Stimulated activated CD4-positive, alpha-beta T cell treated with anti-CD3 and anti-CD28 coated beads, TNF-alpha, amount 100 ng/mL, for 24 hours (primary cell): ENCODE measurements at places on chromosomes 16 and 17.

- no peak for DNase-seq
These were observed 106.8 kb downstream of the BRIP1 start for GRCh38 chr17:61756561-61756960.

DNA sequence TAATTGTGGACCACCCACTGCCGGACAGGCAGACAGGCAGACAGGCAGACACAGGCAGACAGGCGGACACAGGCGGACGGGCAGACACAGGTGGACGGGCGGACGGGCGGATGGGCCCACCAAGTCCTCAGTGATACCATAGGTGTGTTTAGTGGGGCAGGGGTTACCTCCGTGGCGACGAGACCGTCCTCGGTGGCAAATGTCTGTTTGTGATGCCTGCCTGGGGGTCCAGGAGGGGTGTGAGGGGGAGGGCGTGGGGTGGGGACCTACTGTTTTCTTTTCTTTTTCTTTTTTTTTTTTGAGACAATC lies 76.7 kb downstream of the RTN4RL1 start:
- no peak for DNase-seq

GRCh38 chr17:51124640-51125503 lies 4.2 kb upstream of the SPAG9 start:
- no peak for DNase-seq

- no peak for DNase-seq
These were observed 3.7 kb upstream of the DNAI2 start for GRCh38 chr17:74270333-74270732.

GRCh38 chr16:30004811-30005242 lies 6.0 kb downstream of the DOC2A start:
- DNase-seq: no peak

- DNase-seq: no peak
These were observed 29.8 kb upstream of the XYLT2 start for GRCh38 chr17:50316016-50316587.

- DNase-seq: no peak
These were observed 7.1 kb downstream of the RAP1GAP2 start for GRCh38 chr17:2803386-2803785.

- DNase-seq: no peak
These were observed 55.6 kb upstream of the MAP3K14 start for GRCh38 chr17:45372325-45372869.

DNA sequence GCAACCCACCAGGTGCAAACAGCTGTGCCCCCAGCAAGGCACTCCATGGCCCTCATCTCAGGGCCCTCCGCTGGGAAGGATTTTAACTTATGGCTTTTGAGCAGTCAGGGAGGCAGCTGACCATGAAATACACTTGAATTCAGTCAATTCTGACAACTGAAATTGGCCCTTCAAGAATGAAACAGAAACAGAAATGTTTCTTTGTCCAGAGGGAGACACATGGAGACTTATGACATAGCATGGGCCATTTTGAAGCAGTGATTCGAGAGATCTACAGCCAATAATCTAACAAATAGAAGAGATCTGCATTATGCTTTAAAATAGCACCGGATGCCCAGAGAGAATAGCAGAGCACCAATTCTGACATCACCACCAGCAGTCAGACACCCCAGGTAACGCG lies 7.5 kb downstream of the CACNG1 start:
- DNase-seq: no peak

DNA sequence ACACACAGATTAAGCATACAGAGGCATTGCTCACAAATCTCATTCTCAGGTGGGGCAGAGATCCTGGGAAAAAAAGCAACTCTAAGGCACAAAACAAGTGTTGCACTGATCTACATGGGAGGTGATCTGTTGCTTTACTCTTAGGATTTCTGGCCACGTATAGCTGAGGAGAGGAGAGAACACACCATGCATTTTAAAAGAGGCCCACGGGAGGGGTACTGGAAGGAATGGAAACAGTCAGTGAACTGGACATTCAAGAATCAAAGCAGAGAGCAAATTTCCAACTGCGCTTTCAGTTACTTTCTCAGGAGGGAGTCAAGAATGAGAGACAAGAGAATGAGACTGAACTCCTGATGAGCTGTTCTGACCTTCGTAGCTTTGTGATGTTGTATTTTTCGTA lies 1105.9 kb downstream of the CDH8 start:
- no peak for DNase-seq

DNA sequence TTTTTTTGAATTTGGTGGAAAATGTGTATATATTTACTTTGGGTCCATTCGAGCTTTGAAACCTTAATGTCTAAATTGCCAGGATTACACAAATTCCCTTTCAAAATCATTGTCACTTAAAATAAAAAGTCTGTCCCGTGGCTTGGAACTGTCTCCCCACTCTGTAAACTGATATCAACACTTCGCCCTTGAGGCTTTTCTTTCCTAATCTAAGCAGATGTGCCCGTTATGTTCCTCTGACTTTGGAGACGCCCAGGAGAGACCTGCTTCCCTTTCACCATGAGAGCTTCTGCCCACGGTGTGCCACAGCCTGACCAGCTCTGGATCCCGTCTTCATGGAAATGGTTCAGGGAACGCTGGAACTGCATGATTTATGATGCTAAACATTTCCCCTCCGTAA lies 151.3 kb downstream of the C16orf95 start:
- DNase-seq: no peak

- no peak for DNase-seq
These were observed 18.7 kb upstream of the ARHGAP17 start for GRCh38 chr16:25033852-25034251.

GRCh38 chr17:78555746-78556401 lies 21.3 kb downstream of the DNAH17 start:
- no peak for DNase-seq

DNA sequence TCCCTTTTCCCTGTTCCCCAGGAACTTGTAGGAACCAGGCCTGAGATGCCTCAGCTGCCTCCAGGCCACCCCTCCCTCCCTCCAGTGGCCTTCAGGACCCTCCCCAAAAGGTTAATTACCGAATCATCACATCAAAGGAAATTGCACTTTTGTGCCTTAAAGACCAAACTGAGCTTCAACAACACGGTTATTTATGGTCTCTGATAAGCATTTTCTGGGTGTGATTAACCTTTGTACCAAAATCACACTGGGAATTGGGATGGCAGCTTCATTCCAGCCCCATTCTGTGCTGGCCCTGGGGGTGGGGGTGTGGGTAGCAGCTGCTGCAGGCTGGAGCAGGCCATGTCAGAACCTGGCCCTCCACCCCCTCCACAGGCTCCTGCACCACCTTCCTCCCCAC lies 16.7 kb downstream of the CRHR1 start:
- DNase-seq: no peak

GRCh38 chr16:51151435-51151960 lies 428 bp upstream of the SALL1 start:
- DNase-seq: no peak

- no peak for DNase-seq
These were observed 8.6 kb downstream of the TBC1D26 start for GRCh38 chr17:15740570-15741120.

GRCh38 chr17:29256735-29257466 lies 10.2 kb downstream of the CRYBA1 start:
- no peak for DNase-seq

DNA sequence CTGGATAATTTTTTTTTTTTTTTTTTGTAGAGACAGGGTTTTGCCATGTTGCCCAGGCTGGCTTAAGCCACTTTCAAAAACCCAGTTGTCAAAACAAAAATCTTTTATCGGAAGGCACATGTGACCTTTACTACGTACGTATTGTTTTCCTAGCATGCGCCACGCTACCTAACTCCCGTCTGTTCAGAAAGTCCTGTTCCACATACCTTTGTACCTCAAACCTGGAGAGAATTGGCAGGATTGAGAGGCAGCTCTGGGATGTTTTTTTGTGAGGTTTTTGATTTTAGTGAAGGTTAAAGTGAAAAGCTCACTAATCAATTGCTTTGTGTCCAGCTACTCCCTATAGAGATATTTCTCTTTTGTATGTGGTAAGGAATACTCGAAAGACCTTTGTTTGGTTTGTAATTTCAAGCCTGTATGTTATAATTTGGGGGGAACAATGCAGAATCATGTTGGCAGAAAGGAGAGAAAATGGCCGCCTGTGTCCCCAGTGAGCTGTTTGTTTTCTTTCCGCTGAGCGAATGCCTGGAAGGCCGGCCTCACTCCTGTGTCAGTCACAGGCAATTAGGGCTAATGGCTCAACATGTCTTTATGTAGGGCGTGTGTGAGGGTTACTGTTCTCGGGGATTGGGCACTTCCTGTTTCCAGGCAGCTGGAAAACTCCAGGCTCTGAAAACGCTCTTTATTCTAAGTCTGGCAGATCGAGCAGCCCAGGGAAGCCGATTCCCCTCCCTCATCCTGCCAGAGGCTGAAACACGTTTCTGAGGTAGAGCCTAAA lies 60.8 kb upstream of the CLEC18A start:
- DNase-seq: no peak

- no peak for DNase-seq
These were observed 29.9 kb upstream of the ENDOV start for GRCh38 chr17:80385046-80385445.

DNA sequence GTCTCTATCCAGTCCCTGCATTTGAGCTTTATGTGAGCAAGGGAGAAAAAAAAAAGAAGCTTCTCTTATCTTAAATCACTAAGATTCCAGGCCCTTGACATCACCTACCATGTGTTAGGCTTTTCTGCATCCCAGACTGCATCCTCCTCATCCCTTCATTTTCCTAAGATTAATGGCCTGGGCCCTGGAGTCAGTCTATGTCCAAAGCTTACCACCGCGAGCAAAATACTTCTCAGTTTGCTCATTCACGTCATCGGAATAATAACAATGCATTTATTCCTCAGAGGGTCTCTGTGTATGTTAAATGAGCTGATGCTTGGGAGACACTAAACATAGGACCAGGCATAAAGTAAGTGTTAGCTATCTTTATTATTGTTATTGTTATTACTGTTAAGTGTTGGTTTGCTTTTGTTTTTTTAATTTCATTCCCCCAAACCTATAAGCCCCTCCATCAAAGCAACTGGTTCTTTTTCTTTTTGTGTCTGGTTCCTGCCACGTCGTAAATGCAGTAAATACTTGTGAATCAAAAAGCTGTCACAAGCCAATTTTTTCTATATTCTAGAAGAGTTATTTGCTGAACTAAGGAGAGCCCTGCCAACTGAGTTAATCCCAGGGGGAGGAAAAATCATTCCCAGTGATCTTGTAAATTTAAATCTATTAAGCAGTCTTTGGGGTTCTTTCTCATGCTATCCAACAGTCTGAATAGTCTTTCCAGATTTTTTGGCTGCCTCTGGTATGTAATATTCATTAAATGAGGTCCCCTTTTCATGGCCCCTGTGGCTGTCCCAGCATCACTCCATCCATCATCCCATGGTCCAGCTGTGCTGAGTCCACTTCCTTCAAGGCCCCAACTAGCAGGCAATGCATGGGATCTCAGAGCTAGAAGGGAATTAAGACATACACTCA lies 46.5 kb downstream of the VAT1L start:
- DNase-seq: no peak

DNA sequence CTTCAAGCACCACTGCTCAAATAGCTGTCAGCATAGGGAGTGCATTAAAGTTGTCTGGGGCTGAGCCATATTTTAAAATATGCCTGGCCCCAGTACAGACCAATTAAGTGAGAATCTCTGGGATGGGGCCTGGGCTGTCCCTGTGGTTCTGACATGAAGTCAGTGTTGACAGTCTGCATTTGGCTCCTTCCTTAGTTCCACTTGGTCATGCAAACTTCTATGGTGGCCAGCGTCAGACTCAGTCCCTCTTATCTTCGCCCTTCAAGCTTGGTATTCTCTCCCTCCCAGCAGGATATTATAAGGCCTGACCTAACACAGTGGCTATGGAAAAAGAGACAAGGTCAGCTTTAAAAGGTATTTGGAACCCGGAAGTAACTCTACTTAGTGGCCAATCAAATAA lies 177.2 kb downstream of the PMP22 start:
- no peak for DNase-seq

GRCh38 chr17:29588562-29589411 lies 661 bp downstream of the GIT1 start:
- peak; percentile 54 for DNase-seq

GRCh38 chr17:43349142-43349541 lies 49.7 kb upstream of the ARL4D start:
- no peak for DNase-seq

GRCh38 chr16:87062569-87063442 lies 254.4 kb downstream of the C16orf95 start:
- peak; percentile 61 for DNase-seq

- no peak for DNase-seq
These were observed 17.1 kb downstream of the TBX2 start for GRCh38 chr17:61416540-61417363.

DNA sequence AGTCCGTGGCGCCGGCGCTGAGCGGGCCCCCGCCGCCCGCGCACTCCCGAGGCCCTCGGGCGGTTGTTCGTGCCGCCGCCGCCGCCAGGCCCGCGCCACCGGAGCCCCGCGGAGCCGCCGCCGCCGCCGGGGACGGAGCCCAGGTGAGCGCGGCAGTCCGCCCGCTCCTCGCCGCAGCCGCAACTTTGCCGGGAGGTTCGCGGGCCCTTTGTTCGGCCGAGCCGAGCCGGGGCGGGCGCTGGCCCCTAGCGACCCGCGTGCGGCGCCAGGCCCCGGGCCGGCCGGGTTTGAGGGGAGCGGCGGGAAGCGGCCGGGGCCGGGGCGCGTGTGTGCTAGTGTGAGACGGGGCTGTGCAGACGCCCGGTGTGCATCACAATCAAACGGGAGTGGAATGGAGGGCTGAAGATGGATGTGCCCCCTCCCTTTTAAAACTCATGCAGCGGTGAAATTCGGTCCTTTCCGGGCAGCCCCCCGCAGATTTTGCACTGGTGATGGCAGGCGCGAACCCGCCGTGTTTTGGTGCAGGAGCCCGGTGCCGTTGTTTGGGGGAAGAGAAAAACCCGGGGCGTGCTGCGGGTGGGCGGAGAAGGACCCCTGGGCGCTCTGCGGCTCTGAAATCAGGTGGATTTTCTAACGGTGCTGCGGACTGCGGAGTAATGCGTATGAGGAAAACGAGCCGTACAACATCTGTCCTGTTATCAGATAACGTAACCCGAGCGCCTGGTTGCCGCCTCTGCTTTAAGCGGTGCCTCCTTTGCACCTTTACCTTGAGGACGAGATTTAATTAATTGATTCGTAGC lies 823 bp downstream of the TNRC6C start:
- DNase-seq: no peak

DNA sequence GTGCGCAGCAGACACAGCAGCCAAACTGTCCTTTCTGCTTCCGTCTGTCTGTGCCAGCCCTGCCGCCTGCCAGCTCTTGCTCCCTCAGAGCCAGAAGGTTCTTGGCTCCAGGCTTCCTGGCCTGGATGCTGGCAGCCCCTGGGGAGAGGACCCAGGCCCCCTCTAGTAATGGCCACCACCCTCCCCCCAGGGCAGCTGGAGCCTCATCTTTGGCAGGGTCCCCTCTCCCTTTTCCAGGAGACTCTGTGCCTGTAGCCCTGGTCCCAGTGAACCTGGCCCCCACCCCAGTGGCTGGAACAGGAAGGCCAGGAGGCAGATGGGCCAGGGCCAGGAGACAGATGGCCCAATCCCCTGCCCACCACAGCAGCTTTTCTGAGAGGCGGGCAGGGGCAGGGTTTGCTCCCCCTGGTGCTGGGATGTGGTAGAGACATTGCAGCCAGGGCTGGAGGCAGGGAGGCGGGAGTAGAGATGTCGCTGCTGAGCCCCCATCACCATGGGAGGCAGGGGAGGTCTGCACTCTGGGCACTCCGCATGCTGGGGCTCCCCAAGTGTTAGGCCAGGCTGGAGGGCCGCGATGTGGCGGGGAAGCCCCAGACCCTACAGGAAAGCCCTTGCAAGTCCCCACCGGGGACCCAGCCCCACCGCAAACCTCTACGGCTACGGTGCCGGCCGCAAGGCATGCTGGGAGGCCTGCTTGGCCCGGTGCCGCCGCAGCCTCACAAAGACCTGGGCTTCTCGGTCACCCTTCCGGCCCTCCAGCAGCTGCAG lies 16.7 kb downstream of the UNC13D start:
- peak; percentile 64 for DNase-seq

- no peak for DNase-seq
These were observed 64.0 kb downstream of the SNX20 start for GRCh38 chr16:50616883-50617645.
